T-helper 2 cell (primary cell): ENCODE measurements at places on chromosomes 7 and 10.

DNA sequence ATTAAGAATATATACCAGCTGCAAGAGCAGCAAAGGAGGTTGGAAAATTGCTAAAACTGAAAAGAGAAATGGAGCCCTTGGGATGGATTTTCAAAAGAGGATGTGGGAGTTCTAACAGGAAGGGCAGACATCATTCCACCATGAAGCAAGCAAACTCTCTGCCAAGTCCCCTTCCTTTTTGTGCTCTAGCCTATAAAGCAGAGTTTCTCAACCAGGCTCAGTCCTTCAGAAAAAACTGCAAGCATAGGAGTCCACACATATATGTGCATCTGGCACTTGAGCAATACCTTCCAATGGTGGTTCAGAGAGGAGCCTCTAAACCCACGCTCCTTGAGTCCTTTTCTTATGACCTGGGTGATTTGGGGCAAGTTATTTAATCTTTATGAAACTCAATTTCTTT is 98.6 kb upstream of the MKX start:
- no peak for DNase-seq

- DNase-seq, result no peak
Observed at GRCh38 chr10:120423431-120424197, 33.4 kb upstream of the PLPP4 start.

DNA sequence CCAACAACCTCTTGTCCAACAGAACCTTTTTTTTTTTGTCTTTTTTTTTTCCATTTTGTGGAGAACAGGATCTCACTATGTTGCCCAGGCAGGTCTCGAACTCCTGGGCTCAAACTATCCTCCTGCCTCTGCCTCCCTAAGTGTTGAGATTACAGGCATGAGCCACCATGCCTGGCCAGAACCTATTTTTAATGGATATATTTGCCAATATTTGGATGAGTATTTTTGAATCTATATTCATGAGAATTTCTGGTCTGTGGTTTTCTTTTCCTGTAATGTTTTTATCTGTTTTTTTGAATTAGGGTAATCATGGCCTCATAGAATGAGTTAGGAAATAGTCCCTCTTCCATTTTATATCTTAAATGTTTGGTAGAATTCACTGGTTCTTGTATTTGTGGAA is 70.4 kb upstream of the RET start:
- no peak for DNase-seq

- no peak for DNase-seq
Observed at GRCh38 chr10:48252354-48252650, 22.2 kb downstream of the FRMPD2 start.
